ENCODE measurements at places on chromosomes 3 and 15.

DNA sequence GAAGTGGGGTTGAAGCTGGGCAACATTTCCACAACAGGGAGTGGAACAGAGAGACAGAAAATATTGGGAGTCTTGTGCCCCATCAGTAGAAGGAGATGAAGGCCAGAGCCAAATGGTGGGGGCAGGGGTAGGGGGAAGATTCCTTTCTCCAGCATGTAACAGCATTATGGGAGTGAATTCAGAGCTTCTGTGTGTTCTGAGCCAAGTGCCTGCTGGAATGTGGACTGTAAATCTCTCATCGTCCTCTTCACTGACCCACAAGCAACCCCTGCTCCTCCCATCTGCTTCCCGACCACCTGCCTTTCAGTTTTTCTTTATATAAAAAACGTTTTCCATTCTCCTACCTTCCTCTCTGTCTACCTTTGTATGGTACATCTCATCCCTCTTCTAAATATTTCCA is 344.2 kb upstream of the TPRG1 start:
- DNase-seq, result no peak

DNA sequence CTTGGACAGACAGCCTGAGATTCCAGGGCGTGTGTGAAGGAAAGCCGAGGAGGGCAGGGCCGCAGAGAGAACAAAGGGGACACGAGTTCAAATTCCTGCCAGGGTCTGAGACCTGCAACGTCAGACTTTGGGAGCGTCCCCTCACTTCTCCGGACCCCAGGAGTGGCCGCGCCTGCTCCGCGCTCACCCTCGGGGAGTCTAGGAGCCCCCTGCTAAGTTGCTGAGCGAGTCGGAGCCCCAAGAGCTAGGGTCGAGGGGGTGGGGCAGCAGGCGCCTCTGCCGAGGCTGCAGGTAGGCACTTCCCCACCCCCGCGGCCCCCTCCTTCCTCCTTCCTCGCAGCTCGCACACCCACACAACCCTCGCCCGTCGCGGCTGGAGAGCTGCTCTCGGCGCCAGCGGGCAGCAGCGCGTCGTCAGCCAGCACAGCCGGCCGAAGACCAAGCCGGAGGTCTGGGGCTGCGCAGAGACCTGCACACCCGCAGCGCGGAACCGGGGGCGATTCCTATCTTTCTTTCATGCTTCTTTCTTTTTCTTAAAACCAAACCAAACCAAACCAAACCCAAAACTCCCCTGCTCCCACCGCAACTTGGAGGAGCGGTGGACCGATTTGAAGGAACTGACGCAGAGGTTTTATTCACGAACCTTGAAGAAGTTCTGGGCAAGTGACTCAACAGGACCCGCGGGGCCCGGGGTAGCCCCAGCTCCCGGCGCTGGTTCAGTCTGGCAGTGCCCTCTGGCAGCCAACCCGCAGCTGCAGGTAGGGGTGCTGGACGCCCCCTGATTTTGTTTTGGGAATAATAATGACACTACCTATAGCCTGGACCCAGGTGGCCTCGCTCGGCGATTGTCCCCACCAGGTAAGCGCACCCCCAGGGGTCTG is at the start of gene ANKRD34C:
ANKRD34C (plus strand) TSS at position 352 of the 881 bp plus-strand sequence. CDS start 10,563 bp downstream, outside the sequence.
- no peak for DNase-seq

DNA sequence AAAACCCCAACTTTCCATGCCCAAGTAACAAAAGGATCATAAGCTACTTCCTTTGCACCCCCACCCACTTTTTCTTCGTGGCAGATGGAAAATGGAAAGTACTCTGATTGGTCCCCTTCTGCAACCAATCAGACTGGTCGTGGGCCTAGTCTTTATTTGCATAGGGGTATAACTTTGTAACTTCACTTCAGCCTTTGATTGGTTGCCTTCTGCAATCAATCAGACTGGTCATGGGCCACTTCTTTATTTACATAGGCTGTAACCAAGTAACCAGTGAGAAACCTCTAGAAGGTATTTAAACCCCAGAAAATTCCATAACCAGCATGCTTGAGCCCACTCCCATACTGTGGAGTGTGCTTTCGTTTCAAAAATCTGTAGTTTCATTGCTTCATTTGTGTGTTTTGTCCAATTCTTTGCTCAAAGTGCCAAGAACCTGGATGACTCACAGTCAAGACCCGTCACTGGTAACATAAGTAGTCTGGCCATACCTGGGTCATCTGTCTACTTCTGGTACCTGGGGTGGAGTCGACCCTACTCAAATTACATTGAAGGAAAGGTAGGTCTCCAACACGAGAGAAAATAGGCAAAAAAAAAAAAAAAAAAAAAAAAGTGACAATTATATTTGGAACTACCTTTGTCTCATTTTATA is 41.9 kb downstream of the CMTM8 start:
- DNase-seq, result no peak

- no peak for DNase-seq
Measured at GRCh38 chr15:91146728-91147127, 46.7 kb downstream of the SV2B start.

DNA sequence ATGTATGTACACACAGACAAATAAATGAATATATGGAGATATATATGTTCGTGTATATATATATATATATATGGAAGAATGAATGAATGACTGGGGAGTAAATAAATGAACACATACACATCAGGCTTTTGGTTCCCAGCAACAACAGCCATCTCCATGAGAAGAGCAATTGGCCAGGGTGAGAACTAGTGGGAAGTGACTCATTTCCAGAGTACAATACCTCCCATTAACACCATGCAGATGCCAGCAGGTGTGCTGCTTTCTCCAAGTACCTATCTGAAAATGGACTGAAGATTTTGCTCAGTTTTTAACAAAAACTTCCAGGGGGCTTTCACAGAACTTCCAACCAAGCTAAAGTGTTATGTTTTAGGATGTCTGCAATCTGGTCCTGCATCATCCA is 179.8 kb upstream of the SLC2A2 start:
- no peak for DNase-seq

DNA sequence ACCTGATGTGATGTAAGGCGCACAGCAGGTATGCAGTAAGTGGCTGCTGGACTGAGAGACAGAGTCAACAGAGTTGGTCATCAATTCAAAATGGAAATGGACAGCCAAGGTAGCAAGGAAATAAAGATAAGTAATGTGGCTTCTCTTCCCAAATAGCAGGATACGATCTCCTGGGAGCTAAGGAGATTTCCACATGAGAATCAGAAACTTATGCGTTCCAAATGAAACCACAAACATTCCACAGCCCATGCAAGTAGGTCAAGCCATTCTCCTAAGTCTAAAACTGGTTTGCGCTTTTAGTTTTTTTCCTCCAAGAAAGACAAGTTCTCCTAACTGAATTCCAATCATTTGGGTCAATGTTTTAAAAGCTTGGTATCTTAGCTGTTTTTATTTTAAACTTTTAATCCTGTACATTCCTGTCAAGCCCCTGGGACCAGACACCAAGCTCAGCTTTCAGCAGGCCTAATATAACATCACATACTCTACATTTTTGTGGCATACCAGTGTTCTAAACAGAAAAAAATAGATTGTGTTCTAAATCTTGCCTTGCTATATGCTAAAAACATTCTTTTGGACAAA is 73.7 kb upstream of the TSPAN3 start:
- DNase-seq, result no peak

DNA sequence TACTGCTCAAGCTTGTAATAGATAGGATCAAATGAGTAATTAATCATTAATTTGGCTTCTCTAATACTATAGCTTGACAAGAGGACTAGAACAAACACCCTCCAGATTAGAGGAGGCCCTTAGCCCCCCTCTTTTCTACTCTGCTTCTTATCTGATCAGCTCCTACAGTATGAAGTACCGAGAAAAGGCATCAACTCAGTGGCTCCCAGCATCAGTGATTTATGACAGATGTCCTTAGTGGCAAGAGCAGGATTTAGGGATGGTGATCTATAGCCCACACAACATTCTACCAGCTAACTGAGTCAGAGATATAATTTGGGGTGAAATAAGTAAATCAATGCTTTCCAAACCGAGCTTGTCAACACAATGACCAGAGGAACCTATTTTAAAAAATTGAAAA is 541.1 kb downstream of the NLGN1 start:
- no peak for DNase-seq

DNA sequence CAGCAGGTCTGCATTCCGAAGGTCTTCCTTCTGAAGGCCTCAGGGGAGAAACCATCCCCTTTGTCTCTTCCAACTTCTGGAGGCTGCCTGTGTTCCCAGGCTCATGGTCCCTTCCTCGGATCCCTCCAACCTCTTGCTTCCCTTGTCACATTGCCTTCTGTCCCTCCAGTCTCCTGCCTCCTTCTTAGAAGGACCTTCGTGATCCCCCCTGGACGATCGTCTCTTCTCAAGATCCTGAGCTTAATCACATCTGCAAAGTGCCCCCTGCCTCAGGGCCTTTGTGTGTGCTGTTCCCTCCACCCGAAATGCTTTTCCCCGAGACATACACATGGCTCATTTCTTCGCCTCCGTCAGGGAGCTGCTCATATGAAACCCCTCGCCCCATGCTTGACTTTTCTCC is 505.8 kb downstream of the SHQ1 start:
- no peak for DNase-seq

GRCh38 chr3:122799322-122799721 is 4.5 kb downstream of the SLC49A4 start:
- no peak for DNase-seq

GRCh38 chr3:167700926-167701325 is 33.8 kb downstream of the PDCD10 start:
- no peak for DNase-seq

GRCh38 chr3:64815195-64815631 is 127.4 kb upstream of the ADAMTS9 start:
- DNase-seq, result no peak

DNA sequence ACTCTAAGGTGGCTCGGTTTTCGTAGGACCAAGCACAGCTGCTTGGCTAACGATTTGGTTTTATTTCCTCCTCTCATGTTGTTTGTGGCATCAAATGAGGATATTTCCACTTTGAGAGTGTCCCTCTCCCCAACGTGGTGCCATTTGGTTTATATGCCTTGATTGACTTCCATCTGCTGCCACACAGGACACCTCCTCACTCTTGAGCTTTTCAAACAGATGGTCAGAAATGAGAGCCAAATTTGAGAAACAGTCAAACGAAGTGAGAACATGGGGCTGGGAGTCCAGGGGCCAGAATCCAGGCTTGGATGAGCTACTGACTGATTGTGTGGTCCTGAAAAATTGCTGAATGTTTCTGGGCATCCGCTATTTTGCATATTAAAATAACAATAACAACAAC is 43.5 kb downstream of the CEMIP start:
- no peak for DNase-seq

DNA sequence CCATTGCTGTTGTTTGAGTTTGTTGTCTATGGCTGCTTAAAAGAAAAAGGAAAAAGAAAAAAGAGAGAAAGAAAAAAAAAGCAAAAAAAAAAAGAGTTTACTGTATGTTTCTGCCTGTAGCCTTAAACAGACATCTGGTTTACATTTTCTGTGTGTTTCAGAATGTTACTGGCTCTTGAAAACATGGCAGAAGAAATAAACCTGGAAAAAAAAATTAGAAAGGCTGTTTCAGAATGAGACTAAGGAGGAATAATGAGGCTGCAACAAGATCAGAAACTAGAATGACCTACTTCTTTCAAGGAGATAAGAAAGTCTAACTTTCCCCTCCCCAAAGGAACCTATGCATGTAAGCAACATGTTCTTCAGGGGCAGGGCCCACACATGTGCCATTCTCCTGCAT is 292.1 kb downstream of the DIPK2A start:
- no peak for DNase-seq

- DNase-seq, result no peak
Measured at GRCh38 chr3:112117841-112118571, 15.0 kb downstream of the GCSAM start.

- no peak for DNase-seq
Measured at GRCh38 chr3:110343376-110343775, 728.2 kb upstream of the NECTIN3 start.

- no peak for DNase-seq
Measured at GRCh38 chr3:149541091-149541491, 66.6 kb downstream of the TM4SF4 start.

- no peak for DNase-seq
Measured at GRCh38 chr15:43957724-43958123, 130.9 kb downstream of the WDR76 start.

GRCh38 chr3:109702976-109703375 is 365.6 kb upstream of the DPPA4 start:
- no peak for DNase-seq

GRCh38 chr15:45611305-45611704 is 23.5 kb upstream of the SQOR start:
- no peak for DNase-seq

- no peak for DNase-seq
Measured at GRCh38 chr15:99708563-99708962, 24.7 kb downstream of the LYSMD4 start.

DNA sequence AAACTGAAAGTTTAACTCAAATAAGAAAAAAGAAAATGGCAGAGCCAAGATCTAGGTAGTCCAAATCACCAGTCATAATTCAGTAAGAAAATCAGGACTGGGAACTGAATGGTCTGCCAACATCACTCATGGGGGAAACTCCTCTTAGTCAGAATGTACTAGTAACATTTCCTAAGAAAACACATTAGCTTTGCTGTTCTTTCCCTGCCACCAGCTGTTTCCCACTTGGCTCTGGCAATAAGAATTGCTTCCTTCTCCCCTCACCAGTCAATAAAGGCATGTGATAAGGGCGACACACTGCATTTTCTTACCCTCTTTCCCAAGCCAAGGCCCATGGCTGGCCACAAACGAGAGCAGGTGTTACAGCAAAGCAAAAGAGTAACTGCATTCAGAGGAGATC is 46.1 kb downstream of the PIK3R4 start:
- no peak for DNase-seq

DNA sequence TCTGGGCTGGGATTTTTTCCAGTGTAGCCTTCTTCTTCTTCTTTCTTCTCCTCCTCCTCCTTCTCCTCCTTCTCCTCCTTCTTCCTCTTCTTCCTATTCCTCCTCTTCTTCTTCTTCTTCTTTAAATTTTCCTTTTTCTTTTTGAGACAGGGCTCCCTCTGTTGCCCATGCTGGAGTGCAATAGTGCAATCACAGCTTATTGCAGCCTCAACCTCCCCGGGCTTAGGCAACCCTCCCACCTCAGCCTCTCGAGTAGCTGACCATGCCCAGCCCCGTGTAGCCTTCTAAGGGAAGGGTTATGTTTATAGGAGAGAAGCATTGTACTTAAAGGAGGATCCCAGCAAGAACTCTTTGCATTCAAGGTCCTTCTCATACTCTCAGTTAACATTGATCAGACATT is 24.0 kb upstream of the MYO1E start:
- no peak for DNase-seq

Measured in stimulated activated naive CD8-positive, alpha-beta T cell treated with anti-CD3 and anti-CD28 coated beads, Interleukin-15, Interleukin-2, amounts not matched to agents 100 U/mL and 50 U/mL, for 24 hours (primary cell).